Activated CD4-positive, alpha-beta T cell treated with anti-CD3 and anti-CD28 coated beads for 36 hours (primary cell): ENCODE measurements at places on chromosomes 6 and 20.

DNA sequence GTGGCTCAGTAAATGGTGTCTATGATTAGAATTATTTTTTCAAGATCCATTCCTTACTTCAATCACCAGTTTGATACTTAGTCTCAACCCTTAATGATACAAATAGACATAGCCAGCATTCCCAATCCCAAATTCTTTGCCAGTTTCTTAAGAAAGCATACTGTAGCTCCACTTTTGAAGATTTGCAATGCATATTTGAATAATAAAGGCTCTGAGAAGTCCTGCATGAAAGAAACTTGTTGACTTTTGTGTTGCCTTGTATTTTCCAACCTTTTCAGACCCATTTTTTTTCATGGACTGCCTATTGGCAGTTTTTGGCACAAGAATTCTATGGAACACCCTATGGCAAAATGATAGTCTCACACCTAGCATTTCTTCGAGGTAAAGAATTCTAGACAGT is 215.6 kb upstream of the CHD6 start:
- no peak for DNase-seq

DNA sequence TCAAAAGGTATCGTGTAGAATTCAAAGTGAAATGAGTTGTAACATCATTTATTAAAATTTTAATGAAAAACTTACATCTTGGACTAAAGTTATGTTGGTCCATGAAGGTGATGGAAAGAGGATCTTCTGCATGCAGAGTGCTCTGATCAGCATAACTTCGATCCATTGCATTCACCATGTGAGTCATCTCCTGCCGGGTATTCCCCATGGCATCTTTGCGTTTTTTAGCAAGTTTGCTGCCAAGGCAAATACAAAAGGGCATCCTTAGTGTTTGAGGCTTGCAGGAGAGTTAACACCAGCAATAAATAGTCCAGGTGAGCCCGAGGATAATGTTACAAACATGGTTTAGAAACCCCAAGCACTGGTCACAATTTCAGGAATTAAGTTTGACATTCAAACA is 104.2 kb upstream of the THEMIS start:
- DNase-seq = peak; percentile 15

GRCh38 chr20:54643761-54644160 is 168.4 kb downstream of the DOK5 start:
- no peak for DNase-seq

GRCh38 chr6:130008236-130008873 is 10.0 kb upstream of the L3MBTL3 start:
- no peak for DNase-seq

DNA sequence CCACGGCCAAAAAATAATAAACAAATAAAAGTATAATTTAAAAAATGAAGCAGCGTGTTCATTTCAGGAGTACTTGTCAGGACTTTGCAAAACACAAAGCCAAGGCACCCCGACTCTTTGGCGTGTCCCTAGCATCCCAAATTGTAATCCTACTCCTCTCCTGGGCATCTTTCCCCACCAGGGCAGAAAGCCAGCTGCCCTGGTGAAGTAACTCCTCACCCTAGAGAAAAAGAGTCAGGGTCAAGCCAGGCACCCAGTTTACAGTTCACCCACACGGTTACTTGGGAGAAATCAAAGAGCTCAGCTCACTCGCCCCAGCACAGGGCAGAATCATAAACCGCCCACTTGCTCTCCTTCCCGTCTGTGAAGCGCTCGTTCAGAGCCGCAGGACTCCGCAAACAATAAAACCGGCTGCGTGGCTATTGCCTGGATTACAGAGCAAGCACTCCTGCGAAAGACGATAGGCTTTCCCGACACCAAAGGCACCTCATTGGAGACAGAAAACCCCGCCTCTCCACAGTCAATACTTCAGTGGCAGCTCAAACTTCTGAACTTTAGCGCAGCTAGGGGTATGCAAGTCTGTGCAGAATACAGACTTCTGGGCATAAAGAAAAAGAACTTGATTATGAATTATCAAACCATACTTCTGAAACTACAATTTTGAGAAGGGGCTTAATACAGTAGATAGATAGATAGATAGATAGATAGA is 73.0 kb upstream of the NHSL1 start:
- DNase-seq = peak; percentile 40

DNA sequence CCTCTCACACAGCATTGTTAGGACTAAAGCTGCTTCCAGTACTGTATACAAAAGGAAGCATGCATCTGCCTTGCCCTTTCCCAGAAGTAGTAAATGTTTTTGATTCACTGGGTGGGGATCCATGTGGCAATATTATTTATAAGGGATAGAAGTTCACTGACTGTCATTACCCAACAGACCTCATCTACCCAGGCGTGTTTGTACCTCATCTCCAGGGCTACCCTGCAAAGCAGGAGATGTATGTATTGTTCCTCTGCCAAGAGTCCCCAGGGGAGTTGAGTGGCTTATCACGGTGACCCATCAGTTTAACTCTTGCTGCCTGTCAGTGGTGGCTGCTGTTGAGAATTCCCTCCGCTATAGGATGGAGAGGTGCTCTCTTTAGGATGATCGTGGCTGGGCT is 42.5 kb downstream of the SLC24A3 start:
- DNase-seq = no peak

GRCh38 chr6:122800906-122801305 is 11.8 kb downstream of the SMPDL3A start:
- no peak for DNase-seq

GRCh38 chr20:21167261-21167660 is 41.4 kb downstream of the KIZ start:
- no peak for DNase-seq

GRCh38 chr6:9710574-9710973 is 704.3 kb downstream of the TFAP2A start:
- no peak for DNase-seq

- DNase-seq = no peak
These were observed 198.2 kb downstream of the PRL start for GRCh38 chr6:22098601-22099031.

GRCh38 chr6:166423051-166423745 is 40.5 kb upstream of the MPC1 start:
- DNase-seq = no peak

DNA sequence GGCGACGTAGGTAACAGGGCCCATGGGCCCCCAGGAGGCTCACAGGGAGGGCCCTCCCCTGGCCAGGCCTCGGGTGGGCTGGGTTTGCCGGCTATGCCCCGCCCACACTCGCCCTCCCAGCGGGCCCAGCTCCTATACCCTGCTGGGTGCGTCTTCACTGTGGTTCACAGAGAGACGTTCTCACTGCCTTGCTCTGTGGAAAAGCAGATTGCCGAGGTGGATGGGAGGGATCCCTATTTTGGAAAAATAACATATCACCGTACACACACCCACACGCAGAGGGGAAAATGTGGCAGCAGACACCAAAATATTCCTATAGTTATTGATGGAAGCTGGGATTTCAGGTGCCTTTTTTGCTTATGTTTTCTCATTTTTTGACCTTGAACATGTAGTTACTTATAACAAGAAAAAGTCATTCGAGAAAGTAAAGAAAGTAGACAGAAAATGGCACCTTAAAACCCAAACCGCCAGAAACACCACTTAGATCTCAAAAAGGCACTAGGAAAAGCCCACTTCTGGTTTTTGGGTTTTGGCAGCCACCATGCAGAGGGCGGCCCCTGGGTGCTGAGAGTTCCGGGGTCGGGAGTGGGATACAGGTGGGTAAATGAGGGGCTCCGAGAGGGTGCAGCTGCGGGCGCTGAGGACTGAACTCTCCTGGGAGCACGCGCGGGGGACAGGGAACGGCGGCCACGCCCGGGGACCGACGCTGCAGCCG is 49.4 kb downstream of the TMEM242 start:
- peak; percentile 78 for DNase-seq

- DNase-seq = peak; percentile 89
These were observed 52.8 kb downstream of the MRPL14 start for GRCh38 chr6:44074439-44074812.

GRCh38 chr6:44000164-44000842 is 126.9 kb downstream of the MRPL14 start:
- peak; percentile 86 for DNase-seq

- DNase-seq = no peak
These were observed 161.0 kb downstream of the GJA1 start for GRCh38 chr6:121596441-121596840.

GRCh38 chr6:24551139-24551538 is 56.4 kb downstream of the ALDH5A1 start:
- no peak for DNase-seq

- no peak for DNase-seq
These were observed 72.2 kb downstream of the CNBD2 start for GRCh38 chr20:36040571-36040970.

DNA sequence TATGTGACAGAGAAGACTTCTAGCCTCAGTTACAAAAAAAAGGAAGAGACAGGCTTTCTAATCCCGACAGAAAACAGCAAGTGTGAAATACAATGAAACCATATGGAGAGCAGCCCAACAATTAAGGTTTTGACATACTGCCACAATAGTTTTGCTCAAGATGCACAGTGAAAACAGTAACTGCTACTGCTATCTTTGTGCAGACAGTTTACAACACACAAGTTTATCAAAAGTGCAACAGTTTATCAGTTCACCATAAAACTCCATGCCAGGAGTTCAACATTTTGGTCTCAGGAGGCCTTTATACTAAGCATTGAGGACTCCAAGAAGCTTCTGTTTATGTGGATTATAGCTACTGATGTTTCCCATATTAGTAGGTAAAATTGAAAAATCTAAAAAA is 37.6 kb downstream of the GOPC start:
- no peak for DNase-seq

DNA sequence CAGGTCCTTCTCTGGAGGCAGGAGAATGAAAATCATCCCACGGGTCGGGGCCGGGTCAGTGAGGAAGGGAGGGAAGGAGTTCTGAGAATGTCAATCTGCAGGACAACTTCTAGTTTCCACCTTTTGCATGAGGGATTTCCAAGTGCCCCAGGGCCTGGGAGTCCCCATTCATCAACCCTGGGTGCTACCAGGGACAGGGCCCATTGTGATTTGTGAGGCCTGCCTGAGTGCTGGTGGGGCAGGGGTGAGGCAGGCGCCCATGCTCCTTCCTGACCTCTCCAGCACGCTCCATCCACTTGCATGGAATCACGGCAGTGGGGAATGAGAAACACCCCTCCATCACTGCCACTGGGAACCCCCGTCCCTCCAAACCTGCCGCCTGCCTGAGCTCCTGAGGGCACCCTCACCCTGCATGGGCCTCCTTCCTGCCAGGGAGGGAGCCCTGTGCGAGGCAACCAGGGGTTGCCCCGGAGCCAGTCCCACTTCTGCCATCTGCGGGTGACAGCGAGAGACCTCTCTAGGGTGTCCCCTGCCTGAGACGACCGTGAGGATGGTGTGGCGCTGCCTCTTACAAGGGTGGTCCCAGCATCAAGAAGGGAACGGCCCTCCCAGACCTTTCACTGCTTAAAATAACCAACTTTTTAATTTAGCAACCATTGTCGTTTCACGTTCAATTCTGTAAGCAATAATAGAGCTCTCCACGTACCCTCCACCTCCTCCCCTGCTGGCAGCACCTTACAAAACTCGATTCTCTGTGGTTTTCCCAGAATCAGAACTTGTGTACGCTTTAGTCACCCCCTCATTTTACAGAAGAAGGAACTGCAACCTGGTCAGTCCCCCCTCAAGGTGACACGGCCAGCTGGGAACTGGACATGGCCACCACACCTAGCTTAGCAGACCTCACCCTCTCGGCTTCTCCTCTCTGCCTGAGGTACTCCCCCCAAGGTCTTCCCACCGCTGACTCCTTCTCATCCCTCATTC is 28.6 kb downstream of the PMEPA1 start:
- DNase-seq = peak; percentile 60

DNA sequence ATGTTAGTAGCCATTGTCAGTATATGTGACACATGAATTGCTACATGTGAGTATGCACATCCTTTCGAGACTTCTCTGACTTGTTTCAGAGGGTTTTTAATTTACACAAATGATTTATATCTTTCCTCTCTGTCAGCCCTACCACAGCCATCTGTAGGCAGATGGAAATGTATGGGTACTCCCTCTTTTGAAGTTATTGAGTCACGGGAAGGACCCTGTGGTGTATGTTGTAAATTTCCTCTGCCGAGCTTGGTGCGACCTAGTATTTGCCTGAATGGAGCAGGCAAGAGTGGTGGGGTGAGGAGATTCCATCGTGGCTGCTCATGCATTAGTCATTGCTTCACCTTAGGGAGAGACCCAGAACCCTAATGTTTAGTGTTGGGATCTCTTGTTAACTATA is 171.9 kb downstream of the JARID2 start:
- DNase-seq = peak; percentile 75

- no peak for DNase-seq
These were observed 43.6 kb downstream of the SLC24A3 start for GRCh38 chr20:19256085-19256484.

DNA sequence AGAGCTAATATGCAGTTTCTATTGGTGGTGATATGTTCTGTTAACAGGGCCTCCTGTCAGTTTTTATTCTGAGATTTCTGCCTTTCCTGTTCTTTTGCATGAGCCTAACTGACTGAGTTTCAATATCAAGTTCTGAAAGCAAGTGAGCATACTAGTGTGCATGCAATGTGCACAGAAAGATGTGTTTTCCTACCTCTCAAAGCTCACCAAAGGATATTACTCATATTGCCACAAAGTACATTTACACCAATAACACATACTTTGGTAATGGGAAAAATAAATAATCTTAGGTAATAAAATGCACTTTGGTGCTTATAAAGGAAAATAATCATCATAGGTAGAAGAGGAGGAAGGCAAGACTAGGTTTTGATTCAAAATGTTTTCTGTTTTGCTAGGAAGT is 195.0 kb downstream of the KHDC1L start:
- DNase-seq = no peak

DNA sequence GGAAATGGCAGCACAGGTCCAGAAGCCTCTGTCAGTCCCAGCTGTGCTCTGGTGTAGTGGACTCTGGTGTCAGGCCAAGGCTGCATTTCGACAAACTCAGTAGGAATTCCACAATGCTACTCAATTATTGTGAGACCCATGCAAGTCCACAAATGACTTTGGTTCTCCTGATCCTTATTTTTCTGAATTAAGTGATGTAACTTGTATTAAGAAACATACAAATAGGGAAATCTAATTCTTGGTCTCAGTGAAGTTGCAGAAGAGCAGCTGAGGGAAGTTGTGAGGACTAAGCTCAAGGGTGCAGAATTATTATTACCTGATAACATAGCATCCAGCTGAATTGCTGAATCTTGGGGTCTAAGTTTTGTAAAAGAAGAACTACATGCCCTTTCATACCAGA is 116.8 kb downstream of the MAFB start:
- DNase-seq = no peak

GRCh38 chr20:53406580-53406979 is 187.1 kb downstream of the ZNF217 start:
- no peak for DNase-seq

GRCh38 chr6:93213028-93213427 is 206.3 kb downstream of the EPHA7 start:
- no peak for DNase-seq

GRCh38 chr6:51839726-51840374 is 247.6 kb downstream of the PKHD1 start:
- no peak for DNase-seq

- no peak for DNase-seq
These were observed 155.6 kb downstream of the OGFRL1 start for GRCh38 chr6:71444222-71444621.
